ENCODE measurements at places on chromosomes 4 and X.
A peak's percentile ranks its signal among the peaks of the same experiment; 100 is the strongest.

DNA sequence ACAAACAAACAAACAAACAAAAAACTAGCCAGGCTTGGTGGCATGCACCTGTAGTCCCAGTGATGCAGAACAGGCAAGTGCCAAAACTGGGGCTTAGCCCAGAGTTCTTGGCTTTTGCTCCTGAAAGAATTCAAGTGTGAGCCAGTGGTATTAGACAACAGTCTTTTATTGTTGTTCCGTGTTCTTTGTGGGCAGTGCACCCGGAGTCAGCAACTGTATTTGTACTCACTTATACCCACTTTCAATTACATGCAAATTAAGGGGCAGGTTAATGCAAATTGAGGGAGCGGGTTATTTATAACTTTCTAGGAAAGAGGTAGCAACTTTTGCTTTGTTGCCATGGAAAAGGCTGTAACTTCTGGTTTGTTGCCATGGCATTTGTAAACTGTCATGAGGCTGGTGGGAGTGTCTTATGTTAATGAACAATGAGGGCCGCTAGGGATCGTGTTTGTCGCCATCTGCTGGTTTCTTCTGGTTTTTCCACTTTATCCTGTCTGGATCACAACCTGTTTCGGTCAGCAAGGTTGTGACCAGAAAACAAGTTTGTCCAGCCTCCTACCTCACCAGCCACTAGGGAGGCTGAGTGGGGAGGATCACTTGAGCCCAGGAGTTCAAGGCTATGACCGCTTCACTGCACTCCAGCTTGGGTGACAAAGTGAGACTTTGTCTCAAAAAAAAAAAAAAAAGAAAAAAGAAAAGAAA lies 88.8 kb upstream of the ESX1 start:
- no peak for DNase-seq

GRCh38 chrX:119759248-119759766 lies 919 bp downstream of the SOWAHD start:
- DNase-seq, result peak; percentile 83

GRCh38 chr4:99629962-99630554 lies 27.6 kb downstream of the C4orf54 start:
- no peak for DNase-seq

- no peak for DNase-seq
Measured at GRCh38 chrX:109886122-109886761, 116.7 kb upstream of the TMEM164 start.

- no peak for DNase-seq
Measured at GRCh38 chr4:12409507-12410190, 981.0 kb upstream of the HS3ST1 start.

DNA sequence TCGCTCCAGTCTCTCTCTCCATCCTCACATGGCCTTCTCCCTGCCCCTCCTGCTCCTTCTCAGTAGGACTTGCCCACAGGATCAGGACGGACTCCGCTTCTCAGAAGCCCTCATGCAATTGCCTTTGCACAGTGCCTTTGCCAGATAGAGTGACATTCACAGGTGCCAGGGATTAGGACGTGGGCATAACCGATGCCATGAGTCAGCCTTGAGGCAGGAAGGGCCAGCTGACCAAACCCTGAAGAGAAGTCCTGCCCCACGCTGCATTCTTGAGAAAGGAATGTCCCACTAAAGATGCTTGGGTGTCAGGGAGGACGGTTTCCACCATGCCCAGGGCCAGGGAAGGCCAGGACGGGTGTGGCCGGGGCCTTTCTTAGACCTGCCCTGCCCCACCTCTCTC lies 6.6 kb upstream of the GRPEL1 start:
- DNase-seq, result no peak

DNA sequence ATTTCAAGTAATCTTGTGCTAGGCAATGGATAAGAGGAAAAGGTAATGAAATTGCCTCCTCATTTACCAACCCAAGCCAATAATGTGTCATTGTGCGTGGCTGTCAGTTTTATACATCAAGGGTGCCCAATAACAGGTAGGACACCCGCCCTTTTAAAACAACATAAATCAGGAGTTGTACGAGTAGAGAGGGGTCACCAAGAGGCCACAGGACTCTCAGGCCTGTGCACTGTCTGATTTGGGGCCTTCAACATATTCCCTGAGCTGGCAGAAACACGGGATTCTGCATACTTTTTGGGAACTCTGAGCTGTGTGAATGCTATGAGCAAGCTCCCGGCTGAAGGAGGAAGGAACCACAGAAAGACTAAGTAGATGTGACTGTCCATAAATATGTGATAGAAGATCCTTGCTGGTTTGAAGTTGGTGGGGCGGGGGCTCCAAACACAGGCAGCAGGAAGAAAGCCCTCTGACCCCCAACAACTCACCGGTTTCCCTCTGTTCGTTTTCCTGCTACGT lies 82.7 kb upstream of the MAML3 start:
- no peak for DNase-seq

DNA sequence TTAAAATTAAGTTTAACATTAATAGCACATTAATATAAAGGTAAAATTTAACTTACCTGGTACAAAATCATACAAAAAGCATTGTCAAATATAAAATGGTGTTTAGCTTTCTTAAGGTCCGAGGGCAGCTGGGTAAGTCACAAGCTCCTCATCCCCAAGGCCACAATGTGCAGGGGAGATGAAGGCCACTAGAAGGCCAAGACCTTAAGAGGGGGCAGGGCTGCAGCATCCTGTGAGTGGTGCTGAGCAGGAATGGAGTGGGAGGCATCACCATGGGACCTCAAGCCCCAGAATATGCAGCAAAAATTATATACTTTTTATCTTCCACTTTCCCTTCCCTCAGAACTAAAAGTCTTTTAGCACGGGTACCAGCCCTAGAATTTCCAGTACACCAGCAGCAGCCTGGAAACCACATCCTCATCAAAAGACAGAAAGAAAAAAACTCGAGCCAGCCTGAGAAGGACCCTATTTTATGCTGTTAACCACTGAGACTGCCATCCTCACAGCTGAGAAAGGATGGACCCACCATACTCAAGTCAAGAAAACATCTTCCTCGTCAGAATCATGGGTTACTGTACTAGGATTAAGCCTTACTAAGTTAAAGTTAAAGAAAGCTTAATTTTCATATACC lies 13.0 kb upstream of the RHOXF2 start:
- no peak for DNase-seq

DNA sequence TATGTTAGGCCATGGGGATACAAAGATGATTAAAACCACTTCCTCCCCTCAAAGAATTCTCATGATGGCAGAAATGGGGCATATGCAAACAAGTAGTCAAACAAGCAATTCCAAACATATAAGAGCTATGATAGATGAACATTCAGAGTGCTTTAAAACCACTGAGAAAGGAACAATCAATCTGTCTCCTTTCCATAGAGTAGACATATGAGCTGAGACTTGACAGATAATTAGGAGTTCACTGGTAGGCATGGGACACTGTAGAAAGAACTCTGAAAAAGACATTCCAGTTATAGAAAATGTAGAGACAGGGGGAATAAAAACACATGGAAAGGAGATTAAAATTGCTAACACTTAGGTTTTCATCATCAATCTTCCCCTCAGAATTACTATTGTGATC lies 372.8 kb downstream of the KLHL4 start:
- DNase-seq, result no peak

GRCh38 chrX:151901826-151902225 lies 10.9 kb upstream of the MAGEA4 start:
- DNase-seq, result no peak

DNA sequence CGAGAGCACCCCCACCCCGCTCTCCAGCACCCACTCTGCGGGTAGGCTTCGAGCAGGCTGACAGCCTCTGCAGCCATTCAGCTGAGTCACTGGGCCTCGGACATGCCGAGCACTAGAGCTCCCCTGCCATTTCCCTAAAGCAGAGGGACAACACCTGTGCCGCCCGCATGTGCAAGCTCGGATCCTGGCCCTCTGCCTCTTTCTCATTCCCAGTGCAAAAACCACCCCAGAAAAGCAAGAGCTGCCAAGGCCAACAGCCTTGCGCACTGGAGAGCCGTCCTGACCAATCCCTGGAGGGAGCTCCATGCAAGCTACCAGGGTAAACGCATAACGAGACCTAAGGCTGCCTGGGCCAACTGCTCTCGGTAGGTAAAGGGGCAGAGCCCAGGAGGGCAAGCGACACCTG lies 5.3 kb downstream of the HCFC1 start:
- no peak for DNase-seq

GRCh38 chr4:36823199-36823967 lies 421.2 kb upstream of the NWD2 start:
- peak; percentile 43 for DNase-seq

DNA sequence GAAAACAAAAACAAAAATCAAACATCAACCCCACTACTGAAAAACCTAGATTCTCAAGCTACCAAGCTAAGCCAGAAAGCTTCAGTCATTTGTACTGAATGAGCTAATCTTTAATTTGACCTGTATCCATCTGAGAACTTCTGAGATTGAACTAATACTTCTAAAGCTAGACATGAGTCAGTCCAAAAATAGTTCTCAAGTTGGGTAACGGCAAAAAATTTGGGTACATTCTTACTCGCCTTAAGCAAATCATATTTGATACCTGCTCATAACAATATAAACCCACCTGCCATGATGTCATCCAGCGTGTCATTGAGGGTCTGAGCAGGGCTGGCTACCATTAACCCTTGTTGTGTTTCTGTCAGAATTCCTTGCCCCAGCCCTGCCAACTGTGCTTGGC lies 69.7 kb upstream of the COX18 start:
- DNase-seq, result no peak

- DNase-seq, result no peak
Measured at GRCh38 chr4:24451870-24452269, 132.5 kb downstream of the DHX15 start.

DNA sequence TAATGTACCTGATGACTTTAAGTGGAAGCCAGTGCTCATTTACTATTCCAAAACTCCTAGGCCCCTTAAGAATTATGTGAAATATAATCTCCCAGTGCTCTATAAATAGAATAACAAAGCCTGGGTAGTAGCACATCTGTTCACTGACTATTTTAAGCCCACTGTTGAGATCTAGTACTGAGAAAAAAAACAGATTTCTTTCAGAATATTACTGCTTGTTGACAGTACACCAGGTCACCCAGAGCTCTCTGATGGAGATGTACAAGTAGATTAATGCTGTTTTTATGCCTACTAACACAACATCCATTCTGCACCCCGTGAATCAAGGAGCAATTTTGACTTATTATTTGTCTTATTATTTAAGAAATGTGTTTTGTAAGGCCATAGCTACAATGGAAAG lies 75.7 kb downstream of the FAM47C start:
- no peak for DNase-seq

DNA sequence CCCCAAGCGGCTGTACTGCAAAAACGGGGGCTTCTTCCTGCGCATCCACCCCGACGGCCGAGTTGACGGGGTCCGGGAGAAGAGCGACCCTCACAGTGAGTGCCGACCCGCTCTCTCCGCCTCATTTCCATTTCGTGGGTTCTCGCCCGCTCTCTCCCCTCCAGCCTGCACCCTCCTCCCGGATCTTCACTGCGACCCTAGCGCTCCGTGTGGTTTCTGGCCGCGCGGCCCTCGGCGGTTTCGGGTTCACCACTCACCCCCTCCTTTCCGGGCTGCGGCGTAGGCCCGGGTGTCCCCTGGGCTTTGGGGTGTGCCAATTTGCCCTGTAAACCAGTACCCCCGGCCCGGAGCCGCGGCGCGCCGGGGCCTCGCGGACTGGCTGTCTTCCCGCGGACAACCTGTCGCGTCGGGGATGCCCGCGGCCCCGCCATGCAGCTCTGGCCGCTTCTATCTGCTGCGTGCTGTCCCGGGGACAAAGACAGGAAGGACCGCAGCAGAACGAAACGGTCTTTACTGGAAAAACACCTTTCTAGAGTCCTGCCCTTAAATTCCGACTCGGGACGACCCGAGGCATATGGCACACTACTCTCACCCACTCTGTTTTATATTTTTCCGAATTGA lies 737 bp downstream of the FGF2 start:
- peak; percentile 81 for DNase-seq

- no peak for DNase-seq
Measured at GRCh38 chr4:109211671-109212070, 90.8 kb downstream of the COL25A1 start.

DNA sequence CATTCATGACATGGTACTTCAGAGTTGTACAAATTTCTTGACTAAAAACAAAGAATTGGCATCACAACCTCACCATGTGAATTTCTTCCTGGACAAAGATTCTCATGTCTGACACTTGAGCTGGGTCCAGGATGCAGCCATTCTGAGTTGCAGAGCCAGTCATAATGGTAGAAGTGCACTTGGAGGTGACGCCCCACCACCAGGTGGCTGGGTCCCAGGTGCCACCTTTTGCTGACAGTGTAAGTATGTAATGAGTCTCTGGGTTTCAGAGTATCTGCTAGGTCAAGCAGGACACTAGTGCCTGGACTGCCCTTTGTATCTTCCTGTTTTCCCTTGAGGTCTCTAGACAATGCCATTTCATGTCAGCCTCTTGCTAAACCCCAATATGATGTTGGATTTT lies 36.6 kb upstream of the WDR1 start:
- DNase-seq, result no peak

GRCh38 chrX:41824551-41824950 lies 98.8 kb downstream of the CASK start:
- no peak for DNase-seq

GRCh38 chrX:109268340-109268739 lies 213.5 kb downstream of the GUCY2F start:
- no peak for DNase-seq

- no peak for DNase-seq
Measured at GRCh38 chrX:80021621-80022020, 7.1 kb downstream of the TBX22 start.

DNA sequence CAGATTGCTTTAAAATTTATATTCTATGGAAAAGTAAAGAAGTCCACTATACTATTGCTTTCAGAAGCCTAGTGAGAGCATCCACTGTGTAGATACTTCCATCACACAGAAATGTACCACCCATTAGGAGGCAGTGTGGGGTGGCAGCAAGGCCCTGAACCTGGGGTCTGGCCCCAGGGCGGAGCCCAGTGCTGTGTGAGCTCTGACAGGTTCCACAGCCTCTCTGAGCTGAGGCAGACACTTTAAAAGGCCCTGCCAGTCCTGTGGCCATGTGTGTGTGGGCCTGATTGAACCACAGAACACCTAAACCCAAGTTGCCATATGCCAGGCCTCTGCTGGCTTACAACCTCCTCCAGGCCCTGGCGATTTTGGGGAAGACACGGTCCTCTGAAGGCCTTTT lies 49.2 kb downstream of the PHKA2 start:
- no peak for DNase-seq

- no peak for DNase-seq
Measured at GRCh38 chr4:71334465-71334882, 4.3 kb upstream of the SLC4A4 start.

GRCh38 chrX:150198776-150199175 lies 164.3 kb upstream of the MAMLD1 start:
- no peak for DNase-seq

GRCh38 chrX:82081027-82081426 lies 879.1 kb downstream of the SH3BGRL start:
- no peak for DNase-seq

- DNase-seq, result no peak
Measured at GRCh38 chr4:132530861-132531260, 618.2 kb upstream of the PCDH10 start.

DNA sequence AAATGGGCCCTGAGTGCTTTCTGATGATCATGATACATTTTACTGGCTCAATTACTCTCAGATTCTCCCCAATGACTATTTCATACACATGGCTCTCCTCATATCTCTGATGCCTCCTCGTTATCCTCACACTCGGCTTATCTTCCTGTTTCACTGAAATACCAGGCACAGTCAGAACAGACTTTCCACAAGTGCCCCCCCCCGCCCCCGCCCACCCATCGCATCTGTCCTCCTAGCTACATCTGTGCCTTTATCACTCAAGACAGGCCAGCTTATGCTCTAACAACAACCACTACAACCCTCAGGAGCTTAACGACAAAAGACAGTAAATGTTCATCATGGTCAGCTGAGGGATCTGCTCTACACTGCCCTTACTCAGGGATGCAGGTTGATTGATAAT lies 610.6 kb upstream of the DIPK2B start:
- no peak for DNase-seq

Data from spleen (tissue), 13 donors.